ENCODE measurements at places on chromosomes 16 and 17. TPM values are rescaled to one million over a fixed set of nuclear protein-coding genes. Genes with fewer than 3 reads are reported as not detected.

Gene KRT28
- total RNA-seq, result not detected

Gene TBC1D3G
- not detected for total RNA-seq

Gene CDK5R1
- 1.6 TPM for total RNA-seq

Gene AIPL1
- total RNA-seq, result not detected

Gene AOC2
- 3.0 TPM for total RNA-seq

Gene ZCCHC14
- total RNA-seq, result 54.4 TPM

Gene UBE2O
- total RNA-seq, result 17.1 TPM

Gene SLC16A6
- total RNA-seq, result under 0.01 TPM

Gene FAM171A2
- total RNA-seq, result 2.9 TPM

Gene PRAC1
- total RNA-seq, result not detected

Gene MEIOB
- total RNA-seq, result 0.26 TPM

Gene HLF
- total RNA-seq, result 4.9 TPM

Gene ABCC3
- total RNA-seq, result 163 TPM

Gene GRB7
- 39.9 TPM for total RNA-seq

Gene ALOX15
- total RNA-seq, result not detected

Gene BAIAP3
- 7.0 TPM for total RNA-seq

Gene CFAP97D1
- total RNA-seq, result not detected

Data from body of pancreas (tissue), 4 donors.